ENCODE measurements at places on chromosomes 11 and 22.

- no peak for DNase-seq
These were observed 55.4 kb downstream of the LIF start for GRCh38 chr22:30191040-30191701.

- DNase-seq = no peak
These were observed 38.4 kb downstream of the CD44 start for GRCh38 chr11:35177370-35177769.

- DNase-seq = no peak
These were observed 9.6 kb upstream of the EED start for GRCh38 chr11:86234831-86235461.

- DNase-seq = no peak
These were observed 124.9 kb downstream of the FCHSD2 start for GRCh38 chr11:73017024-73017751.

- DNase-seq = no peak
These were observed 29.2 kb upstream of the DAGLA start for GRCh38 chr11:61650781-61651571.

DNA sequence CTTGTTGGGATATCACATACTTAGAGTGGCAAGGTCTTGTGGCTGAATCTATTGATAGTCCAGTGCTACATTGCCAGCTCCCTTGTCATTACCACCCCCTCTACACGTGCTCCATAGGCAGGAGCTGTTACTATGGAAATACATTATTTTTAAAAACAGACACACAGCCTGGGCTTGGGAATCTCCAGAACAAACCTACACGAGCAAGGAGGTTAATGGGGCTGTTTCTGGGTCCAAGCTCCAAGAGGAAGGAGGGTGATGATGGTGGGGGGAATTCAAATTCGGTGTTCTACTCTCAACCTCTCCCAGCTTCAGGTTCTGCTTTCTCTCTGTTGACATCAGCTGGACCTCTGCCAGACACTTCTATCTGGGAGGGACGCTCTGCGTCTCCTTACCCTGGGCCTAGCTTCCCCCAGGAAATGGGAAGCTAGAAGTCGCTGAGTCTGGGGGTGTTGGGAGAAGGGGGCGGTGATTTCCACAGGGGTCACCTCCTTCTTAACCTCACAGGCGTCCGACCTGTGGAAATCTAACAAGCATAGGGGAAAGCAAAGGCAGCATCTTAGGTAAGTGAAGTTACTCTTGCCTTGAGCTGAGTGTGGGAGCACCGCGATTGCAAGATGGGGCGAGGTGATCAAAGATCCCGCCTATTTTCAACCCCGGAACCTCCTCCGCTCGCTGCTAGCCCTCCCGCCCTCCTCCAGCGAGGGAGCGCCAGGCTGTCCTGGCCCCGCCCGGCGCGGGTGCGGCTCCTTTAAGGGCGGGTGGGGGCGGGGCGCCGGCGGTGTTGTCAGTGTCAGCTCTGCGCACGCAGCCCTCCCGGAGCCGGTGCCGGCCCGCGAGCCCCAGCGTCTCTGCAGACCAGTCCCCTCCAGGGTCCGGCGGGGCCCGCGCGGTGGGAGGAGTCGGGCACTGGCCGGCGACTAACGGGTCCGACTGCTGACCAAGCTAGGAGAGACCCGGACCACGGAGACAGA lies at the start of gene C2CD2L:
Gene C2CD2L, plus strand, starts transcription at position 781 of the 974 bp plus-strand sequence. CDS start 398 bp downstream, outside the sequence.
- peak; percentile 79 for DNase-seq

DNA sequence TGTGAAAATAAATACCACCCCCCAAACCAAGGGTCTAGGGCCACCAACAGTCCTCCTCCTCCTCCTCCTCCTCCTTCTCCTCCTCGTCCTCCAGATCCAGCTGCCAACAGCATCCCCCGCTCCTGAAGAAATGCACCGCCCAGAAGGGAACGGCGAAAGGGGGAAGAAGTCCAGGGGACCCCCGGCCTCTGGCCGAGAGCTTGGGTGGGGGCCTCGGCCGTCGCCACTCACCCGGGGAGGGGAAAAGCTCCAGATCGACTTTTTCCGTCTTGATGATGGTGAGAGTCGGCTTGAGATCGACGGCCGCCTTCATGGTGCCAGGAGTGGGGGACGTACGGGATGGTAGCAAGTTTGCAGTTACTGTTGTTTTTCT lies 65.7 kb downstream of the ETS1 start:
- no peak for DNase-seq

DNA sequence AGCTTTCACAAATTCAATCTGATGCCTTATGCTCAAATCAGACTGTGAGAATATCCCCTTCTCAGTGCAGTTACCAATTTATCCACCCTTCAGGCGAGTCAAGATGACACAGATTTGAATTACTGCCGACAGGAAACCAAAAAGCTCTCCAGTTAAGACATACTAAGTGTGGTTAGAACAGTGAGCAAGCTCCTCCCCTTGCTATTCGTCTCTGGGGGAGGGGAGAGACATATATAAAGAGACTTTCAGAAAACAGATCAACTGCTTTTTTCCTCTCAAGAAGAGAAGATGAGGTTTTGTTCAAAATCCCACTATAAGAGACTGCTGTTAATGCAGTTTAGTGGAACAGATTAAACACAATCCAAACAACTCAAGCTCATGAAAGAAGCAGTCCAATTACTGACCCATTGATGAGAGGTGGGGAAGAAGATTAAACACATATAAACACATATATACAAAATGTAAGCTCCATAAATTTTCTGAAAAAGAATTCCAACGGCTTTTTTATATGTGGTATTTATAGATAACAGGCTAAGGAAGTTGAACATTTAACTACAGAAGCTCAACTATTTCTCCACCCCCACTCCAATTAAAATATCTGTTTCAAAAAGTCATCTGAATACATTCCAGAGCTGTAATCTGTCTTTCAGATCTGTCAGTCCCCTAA lies 102.7 kb downstream of the MRTFA start:
- DNase-seq = no peak

- no peak for DNase-seq
These were observed 136.2 kb upstream of the SEZ6L start for GRCh38 chr22:26033071-26033470.

DNA sequence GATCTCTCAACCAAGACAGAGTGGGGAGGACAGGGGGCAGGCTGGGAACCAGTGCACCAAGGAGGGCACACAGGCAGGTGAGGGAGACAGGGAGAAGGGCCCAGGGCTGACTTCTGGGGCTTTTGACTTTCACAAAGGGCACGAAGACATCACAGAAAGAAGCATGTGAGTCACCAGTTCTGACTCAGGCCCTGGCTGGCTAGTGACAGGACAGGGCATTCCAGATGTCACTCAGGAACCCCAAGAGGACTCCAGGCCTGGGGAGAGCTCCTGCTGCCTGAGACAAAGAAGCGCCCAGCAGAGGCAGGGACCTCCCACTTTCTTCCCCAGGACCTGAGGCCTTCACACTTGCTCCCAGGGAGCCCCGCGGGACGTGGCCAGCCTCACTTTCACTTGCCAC lies 497.2 kb downstream of the BUD13 start:
- no peak for DNase-seq

GRCh38 chr11:27718346-27718862 lies 18.1 kb upstream of the BDNF start:
- DNase-seq = no peak

DNA sequence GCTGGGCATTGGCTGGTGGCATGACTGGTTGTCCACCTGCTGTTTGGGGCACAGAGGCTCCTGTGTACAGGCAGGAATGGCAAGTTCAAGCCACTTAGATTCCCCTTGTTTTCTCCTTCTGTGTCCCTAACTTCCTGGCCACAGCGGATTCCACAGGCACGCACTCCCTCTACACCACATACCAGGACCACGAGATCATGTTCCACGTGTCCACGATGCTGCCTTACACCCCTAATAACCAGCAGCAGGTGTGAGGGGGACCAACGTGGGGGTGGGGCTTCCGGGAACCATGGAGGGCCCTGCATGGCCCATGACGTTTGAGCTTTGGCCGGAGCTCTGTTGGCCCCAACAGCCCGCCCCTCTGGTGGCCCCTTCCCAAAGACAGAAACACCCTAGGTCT lies 7.8 kb downstream of the SIPA1 start:
- DNase-seq = no peak

GRCh38 chr11:35192347-35192746 lies 53.4 kb downstream of the CD44 start:
- no peak for DNase-seq

GRCh38 chr22:30328466-30329049 lies 1.8 kb upstream of the TBC1D10A start:
- DNase-seq = no peak

GRCh38 chr11:41446566-41446965 lies 12.9 kb downstream of the LRRC4C start:
- no peak for DNase-seq

Data from activated CD8-positive, alpha-beta memory T cell treated with anti-CD3 and anti-CD28 coated beads for 4 hours (primary cell).